ENCODE measurements at places on chromosomes 12 and 14.

DNA sequence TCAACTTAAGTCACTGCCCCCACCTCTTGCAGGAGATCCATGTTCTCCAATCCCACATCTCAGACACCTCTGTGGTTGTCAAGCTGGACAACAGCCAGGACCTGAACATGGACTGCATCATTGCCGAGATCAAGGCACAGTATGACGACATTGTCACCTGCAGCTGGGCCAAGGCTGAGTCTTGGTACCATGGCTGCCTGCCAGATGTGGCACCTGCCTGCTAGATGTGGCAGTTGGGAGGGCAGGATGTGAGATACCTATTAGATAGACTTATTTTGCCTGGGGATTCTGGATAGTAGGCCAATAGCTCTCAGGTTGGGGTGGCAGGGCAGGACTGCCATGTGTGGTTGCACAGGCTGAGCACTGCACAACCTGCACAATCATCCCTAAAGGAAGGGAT lies 7.9 kb upstream of the KRT86 start:
- peak; percentile 4 for DNase-seq

- DNase-seq, result no peak
These were observed 178.1 kb downstream of the CRADD start for GRCh38 chr12:93855261-93855660.

- DNase-seq, result peak; percentile 70
These were observed 501.1 kb downstream of the NAV3 start for GRCh38 chr12:78331753-78332152.

GRCh38 chr14:94462763-94463572 lies 10.4 kb upstream of the SERPINA11 start:
- DNase-seq, result no peak

DNA sequence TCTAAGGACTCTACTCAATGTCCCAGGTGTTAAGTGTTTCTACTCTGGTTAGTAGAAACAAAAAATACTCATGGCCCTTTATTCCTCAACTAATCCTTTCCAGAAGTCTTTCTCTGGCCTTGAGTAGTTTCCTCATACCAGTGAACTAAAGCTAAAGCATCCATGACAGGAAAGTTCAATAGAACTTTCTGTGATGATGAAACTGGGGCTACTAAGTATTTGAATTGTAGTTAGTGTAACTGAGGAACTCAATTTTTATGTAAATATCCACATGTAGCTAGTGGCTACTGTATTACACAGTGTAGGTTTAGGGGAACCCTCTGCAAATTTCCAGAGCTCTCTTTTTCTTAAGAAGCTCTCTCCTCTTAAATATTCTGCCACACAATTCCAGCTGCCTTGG lies 63.7 kb downstream of the R3HDM2 start:
- no peak for DNase-seq

DNA sequence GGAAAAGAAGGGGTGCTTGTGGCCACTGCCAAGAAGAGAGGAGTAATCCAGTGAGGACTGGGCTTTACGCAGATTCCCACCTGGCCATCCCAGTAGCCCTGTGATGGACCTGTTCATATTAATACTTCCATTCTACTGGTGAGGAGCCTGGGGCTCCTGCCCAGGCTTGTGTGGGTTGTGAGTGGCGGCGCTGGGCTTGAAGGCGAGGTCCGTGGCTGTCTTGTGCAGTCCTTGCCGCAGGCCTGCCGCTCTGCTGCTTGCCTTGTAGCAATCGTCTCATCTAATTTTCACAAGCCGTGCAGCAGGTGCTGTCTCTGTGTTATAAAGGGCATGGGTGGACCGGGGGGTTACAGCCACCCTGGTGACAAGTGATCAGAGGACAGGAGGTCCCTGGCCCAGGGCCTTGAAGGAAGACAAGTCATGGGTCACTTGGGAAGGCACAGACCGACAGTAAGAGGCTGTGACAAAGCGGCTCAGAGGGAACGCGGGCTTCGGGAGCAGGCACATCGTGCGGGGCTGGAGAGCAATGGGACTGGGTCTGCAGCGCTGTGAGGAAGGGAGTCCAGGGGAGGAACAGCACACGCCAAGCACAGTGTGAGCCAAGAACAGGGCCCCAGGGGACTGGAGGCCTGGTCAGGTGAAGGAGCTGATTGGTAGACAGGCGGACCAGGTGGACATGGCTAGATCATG lies 7.3 kb upstream of the BDKRB2 start:
- no peak for DNase-seq

GRCh38 chr12:18868717-18869116 lies 130.8 kb downstream of the CAPZA3 start:
- DNase-seq, result no peak

DNA sequence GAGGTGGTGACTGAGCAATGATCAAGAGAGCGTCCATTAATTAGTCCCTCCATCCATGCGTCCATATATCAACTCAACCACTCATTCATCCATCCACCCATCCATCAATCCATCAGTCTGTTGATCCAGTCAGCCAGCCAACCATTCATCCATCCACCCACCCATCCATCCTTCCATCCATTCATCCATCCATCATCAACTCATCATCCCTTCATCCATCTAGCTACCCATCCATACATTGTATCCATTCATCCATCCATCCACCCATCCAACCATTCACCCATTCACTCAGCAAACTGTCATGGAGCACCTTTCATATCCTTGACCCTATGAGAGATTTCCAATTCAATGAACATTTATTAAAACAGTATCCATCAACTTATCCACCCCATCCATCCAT lies 28.1 kb downstream of the MAP1LC3B2 start:
- no peak for DNase-seq

DNA sequence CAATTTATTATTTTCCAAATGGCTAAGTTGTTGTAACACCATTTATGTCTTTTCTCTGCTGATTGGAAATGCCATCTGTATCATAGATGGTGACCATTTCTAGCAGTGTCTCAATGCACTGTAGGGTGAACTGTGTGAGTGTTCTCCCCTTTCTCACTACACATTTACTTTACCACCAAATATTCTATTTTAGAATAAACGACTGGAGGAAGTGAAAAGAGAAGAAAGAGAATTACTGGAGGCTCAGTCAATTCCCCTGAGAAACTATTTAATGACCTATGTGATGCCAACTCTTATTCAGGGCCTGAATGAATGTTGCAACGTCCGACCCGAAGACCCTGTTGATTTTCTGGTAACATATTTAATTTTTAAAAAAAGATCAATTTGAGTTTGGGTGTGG lies 15.5 kb upstream of the PAPOLA start:
- DNase-seq, result no peak

- DNase-seq, result no peak
These were observed 203.9 kb upstream of the KRR1 start for GRCh38 chr12:75715323-75715644.

DNA sequence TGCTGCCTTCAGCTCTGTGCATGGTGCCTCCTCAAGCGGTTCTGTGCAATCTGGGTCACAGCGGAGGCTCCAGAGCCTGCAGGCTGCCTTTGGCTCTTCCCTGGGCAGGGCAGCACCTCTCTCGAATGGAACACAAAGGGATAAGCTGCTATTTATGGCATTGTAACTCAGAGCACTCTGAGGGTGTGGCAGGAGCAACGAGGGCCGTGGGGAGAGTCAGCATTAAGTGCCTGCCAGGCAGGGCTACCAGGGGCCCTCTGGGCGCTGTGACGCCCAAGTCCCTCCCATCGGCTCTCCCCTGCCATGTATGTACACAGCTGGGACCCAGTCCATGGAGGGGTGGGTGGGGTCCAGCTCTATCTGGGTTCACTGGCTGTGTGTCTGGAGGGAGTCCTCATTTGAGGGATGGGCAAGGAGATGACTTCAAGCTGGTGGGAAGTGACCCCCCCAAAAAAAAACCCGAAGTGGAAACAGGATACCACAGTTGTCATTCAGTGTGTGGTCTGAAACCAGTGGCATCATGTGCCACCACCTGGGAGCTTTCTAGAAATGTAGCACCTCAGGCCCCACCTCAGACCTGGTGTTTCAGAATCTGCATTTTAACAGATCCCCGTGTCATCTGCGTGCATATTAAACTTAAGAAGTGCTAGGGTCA lies 44.0 kb upstream of the OAS1 start:
- DNase-seq, result no peak

- no peak for DNase-seq
These were observed 168.6 kb downstream of the STXBP6 start for GRCh38 chr14:24881116-24881893.

DNA sequence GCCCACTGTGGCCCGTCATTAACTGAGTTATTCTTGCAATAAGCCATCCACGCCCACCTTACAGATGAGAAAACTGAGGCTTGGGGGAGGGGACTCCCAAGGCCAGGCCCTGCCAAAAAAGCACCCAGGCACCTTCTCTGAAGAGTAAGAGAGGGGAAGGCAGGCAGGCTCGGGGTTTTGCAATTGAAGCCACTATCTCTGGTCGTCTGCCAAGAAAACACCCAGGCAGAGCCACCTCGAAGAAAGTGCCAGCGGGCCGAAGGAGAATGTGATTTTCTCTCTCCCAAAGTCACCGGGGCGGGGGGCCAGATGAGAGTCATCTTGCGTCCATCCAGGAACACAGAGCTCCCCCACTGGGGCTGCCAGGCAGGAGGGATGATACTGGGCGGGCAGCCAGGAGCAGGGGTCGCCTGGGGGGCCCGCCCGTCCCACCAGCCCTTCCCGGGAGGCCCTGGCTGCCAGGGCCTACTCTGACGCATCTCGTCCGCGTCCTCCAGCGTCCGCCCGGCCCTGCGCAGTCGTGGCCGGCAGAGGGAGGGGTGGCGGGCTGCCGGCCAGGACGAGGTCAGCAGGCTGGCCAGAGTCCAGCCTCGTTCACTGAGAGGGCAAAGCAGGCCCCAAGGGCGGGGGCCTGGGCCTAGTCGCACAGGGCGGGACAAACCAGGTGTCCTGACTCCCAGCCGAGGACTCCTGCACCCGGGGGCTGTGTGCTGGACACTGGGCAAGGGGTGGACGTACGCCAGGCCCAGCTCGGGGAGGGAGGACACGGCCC lies 74.3 kb downstream of the RFLNA start:
- no peak for DNase-seq
